H9 (cell line): ENCODE measurements at places on chromosomes 2 and 18. TPM values are rescaled to one million over a fixed set of nuclear protein-coding genes. Genes with fewer than 3 reads are reported as not detected.

GRCh38 chr2:168633895-168634294 lies 168.5 kb upstream of the NOSTRIN start:
- H3K4me3 ChIP-seq: no peak overlapping the region
- H3K27me3 ChIP-seq: no peaks in the 10 kb centered on the region
- no peak for DNase-seq
- peaks cover 12% of the 10 kb centered on the region; the same call in 1 of the 2 replicates for H3K4me1 ChIP-seq
- H3K27ac ChIP-seq: no peak overlapping the region

- no peaks in the 10 kb centered on the region for H3K4me1 ChIP-seq
- DNase-seq: no peak
- H3K27me3 ChIP-seq: no peaks in the 10 kb centered on the region
Observed at GRCh38 chr2:59701271-59701994, 852.0 kb downstream of the BCL11A start.

- H3K4me3 ChIP-seq: no peak overlapping the region
- H3K4me1 ChIP-seq: no peaks in the 10 kb centered on the region
- H3K36me3 ChIP-seq: peaks cover 7% of the 10 kb centered on the region; the same call in 1 of the 2 replicates
- H3K27ac ChIP-seq: no peak overlapping the region
- peak; percentile 17 for DNase-seq
Observed at GRCh38 chr2:72991980-72992733, 74.8 kb downstream of the EMX1 start.

Gene KLHL30
- total RNA-seq: not detected in 2 replicates

Gene EFEMP1
- 3.5 and 3.7 TPM in 2 replicates for total RNA-seq

Gene LRRC30
- not detected in 2 replicates for total RNA-seq

GRCh38 chr2:199433204-199433832 lies 24.4 kb downstream of the SATB2 start:
- H3K36me3 ChIP-seq: no peaks in the 10 kb centered on the region
- DNase-seq: no peak
- no peak overlapping the region for H3K4me3 ChIP-seq

Gene EN1
- not detected in 2 replicates for total RNA-seq

DNA sequence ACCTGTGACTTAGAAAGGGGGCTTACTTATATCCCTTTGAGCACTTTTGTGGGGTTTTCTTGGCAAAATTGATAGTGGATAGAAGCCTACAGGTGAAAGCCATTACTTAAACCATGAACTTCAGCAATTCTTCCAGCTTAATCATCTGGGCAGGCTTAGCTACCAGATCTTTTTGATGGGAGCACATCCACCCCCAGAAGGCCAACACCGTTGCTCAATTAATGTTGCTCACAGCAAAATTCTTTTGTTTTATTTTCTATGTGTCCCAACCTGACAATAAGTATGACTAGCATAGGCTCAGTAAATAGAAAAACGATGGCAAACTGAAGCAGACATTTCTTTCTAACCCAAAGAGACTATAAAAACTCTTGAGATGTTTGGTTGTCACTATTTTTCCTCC lies 269.4 kb upstream of the TCF4 start:
- H3K27ac ChIP-seq: no peak overlapping the region
- H3K4me1 ChIP-seq: no peaks in the 10 kb centered on the region; the same call in 1 of the 2 replicates
- H3K27me3 ChIP-seq: no peaks in the 10 kb centered on the region
- no peaks in the 10 kb centered on the region; the same call in 2 of the 3 replicates for H3K36me3 ChIP-seq
- no peak overlapping the region for H3K4me3 ChIP-seq

- H3K4me3 ChIP-seq: no peak overlapping the region
- H3K36me3 ChIP-seq: no peaks in the 10 kb centered on the region
Observed at GRCh38 chr2:126661702-126662500, 5.9 kb downstream of the GYPC start.

Gene GBX2
- 0.31 and 0.46 TPM in 2 replicates for total RNA-seq

GRCh38 chr18:2508678-2509077 lies 62.6 kb downstream of the METTL4 start:
- H3K27ac ChIP-seq: no peak overlapping the region
- H3K4me1 ChIP-seq: no peaks in the 10 kb centered on the region
- H3K27me3 ChIP-seq: no peaks in the 10 kb centered on the region
- DNase-seq: no peak
- H3K36me3 ChIP-seq: no peaks in the 10 kb centered on the region

Gene CCDC148
- total RNA-seq: 1.1 and 1.5 TPM in 2 replicates

Gene RAB17
- 25.9 and 31.9 TPM in 2 replicates for total RNA-seq

DNA sequence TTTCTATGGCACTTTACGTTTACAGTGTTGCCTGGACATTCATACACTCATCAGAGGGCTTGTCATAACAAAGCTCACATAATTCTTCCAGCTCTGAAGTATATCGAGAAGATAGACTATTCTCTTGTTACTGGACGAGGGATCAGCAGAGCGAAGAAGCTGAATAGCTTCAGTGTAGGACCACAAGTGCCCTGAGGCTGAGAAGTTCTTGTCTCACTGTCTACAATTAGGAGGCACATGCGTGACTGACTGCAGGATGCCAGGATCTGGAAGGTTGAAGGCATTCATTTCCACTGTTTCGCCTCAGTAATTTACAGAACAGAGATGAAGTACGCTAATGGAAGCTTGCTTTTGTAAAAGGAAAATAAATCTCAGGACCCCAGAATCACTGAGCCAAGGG lies 9.6 kb downstream of the SH3YL1 start:
- DNase-seq: no peak
- peaks cover 14% of the 10 kb centered on the region for H3K36me3 ChIP-seq
- no peaks in the 10 kb centered on the region for H3K27me3 ChIP-seq
- H3K27ac ChIP-seq: no peak overlapping the region

DNA sequence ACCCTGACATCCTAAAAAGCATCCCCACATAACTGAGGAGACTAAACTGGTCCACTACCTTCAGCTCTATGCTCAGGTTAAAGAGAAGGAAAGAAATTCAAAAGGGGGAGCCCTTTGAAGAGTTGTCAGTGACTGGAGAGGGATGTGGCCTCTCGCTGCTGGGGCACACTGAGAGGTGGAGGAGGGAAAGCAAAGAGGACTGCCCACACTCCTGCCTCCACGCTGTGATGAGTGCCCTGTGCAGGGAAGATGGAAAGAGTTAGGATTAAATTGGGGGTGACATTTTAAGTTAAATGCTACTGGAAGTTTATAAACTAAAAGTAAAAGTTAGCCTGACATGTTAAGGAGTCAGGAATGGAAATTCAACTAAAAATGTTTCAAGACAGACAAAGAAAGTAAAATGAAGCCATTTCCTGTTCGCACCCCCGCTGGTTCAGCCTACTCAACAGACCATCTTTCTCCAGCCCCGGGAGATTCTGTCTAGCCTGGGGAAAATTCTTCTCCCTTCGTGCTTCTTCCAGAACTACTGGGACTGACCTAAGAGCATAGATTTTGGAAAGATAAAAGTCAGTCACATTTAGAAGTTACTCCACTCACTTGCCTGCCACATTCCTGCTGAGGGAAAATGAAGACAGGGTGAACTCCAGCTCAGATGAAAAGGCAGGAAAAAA lies 17.8 kb upstream of the INO80C start:
- H3K4me1 ChIP-seq: no peaks in the 10 kb centered on the region; the same call in 1 of the 2 replicates
- no peak overlapping the region for H3K4me3 ChIP-seq
- DNase-seq: no peak
- no peaks in the 10 kb centered on the region for H3K27me3 ChIP-seq
- H3K27ac ChIP-seq: no peak overlapping the region

DNA sequence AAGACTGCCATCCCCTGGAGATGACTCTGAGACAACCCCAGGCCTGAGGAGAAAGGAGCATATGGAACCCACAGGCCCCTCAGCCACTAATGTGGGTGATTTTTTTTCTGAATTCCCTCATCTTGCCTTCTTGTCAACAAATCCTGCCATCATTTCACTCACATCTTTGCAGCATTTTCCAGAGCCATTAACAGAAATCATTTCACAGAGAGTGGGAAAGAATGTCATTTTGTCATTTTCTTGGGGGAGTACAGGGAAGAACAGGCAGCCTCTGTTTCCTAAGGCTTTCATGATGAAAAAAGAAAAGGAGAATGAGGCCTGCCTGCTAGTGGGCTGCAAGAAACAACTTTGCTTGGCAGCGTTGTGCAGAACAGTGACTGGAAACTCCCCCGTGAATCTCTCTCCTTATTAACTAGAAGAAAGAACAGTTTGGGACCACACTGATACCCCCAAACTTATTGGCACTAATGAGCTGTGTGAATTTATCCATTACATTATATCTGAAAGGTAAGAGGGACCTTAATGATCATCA lies 1464.6 kb upstream of the CELF4 start:
- H3K27ac ChIP-seq: no peak overlapping the region
- no peaks in the 10 kb centered on the region for H3K4me1 ChIP-seq
- no peak overlapping the region for H3K4me3 ChIP-seq

Gene RFTN2
- total RNA-seq: 0.11 and 0.28 TPM in 2 replicates

DNA sequence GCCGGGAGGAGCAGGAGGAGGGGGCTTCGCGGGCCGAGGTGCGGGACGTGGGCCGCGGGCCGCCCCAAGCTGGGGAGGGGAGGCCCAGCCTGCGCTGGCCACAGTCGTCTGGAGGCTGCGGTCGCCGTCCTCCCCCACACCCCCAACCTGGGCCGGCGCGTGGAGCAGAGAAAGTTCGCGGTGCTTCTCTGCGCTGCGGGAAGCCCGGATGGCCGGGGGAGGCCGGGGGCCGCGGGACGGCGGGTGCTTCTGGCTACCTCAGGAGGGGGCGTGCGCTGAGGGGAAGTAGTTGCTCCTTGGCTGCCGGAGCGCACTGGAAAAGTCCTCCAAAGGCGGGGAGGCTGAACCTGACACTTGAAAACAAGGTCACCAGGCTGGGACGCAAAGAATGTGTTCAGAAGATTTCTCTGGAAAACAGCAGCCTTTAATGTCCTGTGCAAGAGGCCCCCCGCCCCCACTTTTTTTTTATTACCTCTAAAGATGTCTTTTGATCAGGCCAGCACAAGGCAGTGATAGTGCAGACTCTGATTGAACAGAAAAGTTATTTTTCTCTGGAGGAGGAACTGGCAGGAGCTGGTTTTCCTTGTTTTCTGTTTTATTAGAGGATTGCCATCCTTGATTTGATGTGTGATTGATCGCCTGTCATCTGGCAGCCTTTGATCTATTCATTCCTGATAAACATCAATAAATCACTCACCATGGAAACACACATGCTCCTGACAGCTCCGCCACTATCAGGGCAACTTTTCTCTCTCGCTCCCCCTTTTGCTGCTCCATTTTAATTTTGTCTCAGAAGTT lies 1.6 kb downstream of the TSHZ1 start:
- H3K27me3 ChIP-seq: peaks cover 34% of the 10 kb centered on the region
- H3K4me3 ChIP-seq: peak overlapping the region; percentile 60
- no peaks in the 10 kb centered on the region; the same call in 1 of the 2 replicates for H3K4me1 ChIP-seq
- DNase-seq: peak; percentile 69
- no peaks in the 10 kb centered on the region for H3K36me3 ChIP-seq

DNA sequence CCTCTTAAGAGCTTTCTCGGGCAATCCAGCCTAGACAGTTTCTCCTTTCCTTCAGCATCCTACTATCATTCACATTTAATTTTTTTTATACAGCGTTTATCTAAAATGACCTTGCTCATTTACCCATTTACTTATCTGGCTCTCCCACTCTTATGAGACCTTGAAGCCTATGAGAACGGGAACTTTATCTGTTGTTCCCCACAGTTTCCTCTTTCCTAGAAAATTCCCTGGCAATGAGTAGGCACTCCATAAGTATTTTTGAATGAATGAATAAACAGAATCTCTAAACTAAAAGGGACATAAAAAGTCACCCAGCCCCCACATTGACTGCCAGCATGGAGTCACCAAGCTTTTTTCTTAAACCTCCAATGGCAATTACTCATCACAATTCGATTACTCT lies 353.2 kb downstream of the METTL4 start:
- H3K27me3 ChIP-seq: no peaks in the 10 kb centered on the region
- DNase-seq: no peak
- H3K36me3 ChIP-seq: no peaks in the 10 kb centered on the region; the same call in 2 of the 3 replicates
- no peak overlapping the region for H3K4me3 ChIP-seq
- H3K4me1 ChIP-seq: no peaks in the 10 kb centered on the region

DNA sequence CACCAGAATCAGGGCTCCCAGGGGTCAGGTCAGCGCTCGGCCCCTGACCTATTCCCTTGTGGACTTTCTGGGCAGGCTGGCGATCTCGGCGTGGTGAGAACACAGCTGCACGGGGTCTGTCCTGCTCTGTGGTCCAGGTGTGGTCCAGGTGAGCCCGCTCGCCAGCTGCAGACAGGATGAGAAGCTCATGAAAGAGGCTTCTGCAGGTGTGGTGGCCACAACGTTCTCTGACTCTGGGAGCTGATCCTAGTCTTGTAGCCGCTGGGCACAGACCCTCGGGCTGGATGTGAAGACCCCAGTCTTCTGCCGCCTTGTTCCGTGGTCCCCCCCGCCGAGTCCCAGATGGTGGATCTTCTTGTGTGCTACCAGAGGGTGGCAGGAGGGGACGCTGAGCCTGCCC lies 129.7 kb downstream of the RTP5 start:
- no peaks in the 10 kb centered on the region for H3K27me3 ChIP-seq
- no peak overlapping the region for H3K4me3 ChIP-seq
- H3K27ac ChIP-seq: no peak overlapping the region
- no peak for DNase-seq

DNA sequence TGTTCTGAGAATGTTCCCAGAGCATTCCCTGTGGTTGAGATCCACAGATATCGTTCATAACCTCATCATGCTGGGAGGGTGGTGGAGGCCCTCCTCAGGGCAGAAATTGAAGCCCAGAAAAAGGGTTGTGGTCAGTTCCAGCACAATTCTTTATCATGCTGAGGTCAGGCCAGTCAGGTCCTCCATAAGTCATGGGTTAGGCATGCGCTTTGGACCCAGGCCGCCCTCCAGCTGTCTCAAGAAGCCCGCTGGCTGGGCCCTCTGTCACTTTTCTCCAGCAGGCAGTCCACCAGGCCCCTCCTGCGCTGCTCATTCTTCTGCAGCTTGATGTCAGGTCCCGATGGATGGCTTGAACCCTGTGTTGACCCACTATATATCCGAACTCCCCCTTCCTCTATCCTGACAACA lies 151.1 kb upstream of the NT5C1B start:
- H3K27me3 ChIP-seq: no peaks in the 10 kb centered on the region
- H3K4me1 ChIP-seq: no peaks in the 10 kb centered on the region
- no peaks in the 10 kb centered on the region for H3K36me3 ChIP-seq
- H3K27ac ChIP-seq: no peak overlapping the region

- no peaks in the 10 kb centered on the region for H3K36me3 ChIP-seq
- H3K27ac ChIP-seq: no peak overlapping the region
- H3K4me1 ChIP-seq: no peaks in the 10 kb centered on the region
- no peaks in the 10 kb centered on the region for H3K27me3 ChIP-seq
- H3K4me3 ChIP-seq: no peak overlapping the region
- no peak for DNase-seq
Observed at GRCh38 chr2:199100326-199101110, 357.2 kb downstream of the SATB2 start.

- H3K36me3 ChIP-seq: no peaks in the 10 kb centered on the region
- no peak overlapping the region for H3K27ac ChIP-seq
- H3K4me1 ChIP-seq: peaks cover 4% of the 10 kb centered on the region
- no peak overlapping the region for H3K4me3 ChIP-seq
- DNase-seq: no peak
Observed at GRCh38 chr2:104431701-104432121, 422.2 kb upstream of the POU3F3 start.

Gene WDR75
- total RNA-seq: 70.6 and 80.6 TPM in 2 replicates

GRCh38 chr2:113861740-113862139 lies 28.1 kb upstream of the ACTR3 start:
- H3K4me1 ChIP-seq: no peaks in the 10 kb centered on the region
- no peak for DNase-seq
